ENCODE measurements at places on chromosomes 5 and 9.

DNA sequence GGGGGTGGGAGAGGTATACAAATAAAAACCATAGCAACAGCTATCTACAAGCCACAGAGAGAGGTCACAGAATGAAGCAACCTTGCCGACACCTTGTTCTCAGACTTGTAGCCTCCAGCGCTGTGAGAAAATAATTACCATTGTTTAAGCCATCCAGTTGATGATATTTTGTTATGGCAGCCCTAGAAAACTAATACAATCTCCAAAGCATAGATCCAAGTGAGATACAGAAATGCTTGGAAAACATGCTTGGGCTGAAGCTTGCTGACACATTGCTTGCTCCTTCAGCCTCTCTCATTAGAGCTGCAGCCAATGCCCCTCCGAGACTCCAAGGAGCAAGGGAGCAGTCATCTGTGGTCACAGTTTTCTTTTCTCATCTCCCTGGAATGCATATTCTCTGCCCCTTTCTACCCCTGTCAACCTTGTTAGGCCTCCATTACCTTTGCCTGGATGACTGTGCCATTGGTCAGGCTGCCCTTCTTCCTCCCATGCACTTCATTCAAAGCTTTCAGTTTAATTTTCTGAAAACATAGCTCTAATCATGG, 401.4 kb upstream of the KLF4 start:
- DNase-seq: no peak

- DNase-seq: peak; percentile 67
Observed at GRCh38 chr9:133356391-133357091, at the start of the genes SURF1 and SURF2. Gene SURF1, minus strand, starts transcription at chr9:133356487. Its CDS starts 34 bp downstream, at chr9:133356453. Gene SURF2, plus strand, starts transcription at chr9:133356550. Its CDS starts 43 bp downstream, at chr9:133356593.

- DNase-seq: no peak
Observed at GRCh38 chr5:67160985-67161384, 35.6 kb downstream of the CD180 start.

DNA sequence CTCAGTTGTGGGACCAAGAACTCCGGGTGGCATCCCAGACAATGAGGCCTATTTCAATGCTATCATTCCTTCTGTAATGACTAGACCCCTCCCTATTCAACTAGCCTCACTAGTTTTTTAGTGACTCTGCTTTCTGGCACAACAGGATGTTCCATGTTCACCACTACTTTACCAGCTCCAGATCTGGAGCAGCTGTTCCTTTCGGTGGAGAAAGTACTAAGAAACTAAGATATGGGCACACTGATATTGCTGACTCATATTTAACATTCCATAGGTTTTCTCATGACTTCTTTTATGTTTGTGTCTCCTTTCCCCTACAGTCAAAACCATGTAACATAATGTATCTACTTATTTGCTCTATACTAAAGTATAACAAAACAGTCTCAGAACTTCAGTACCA, 24.1 kb downstream of the IL33 start:
- no peak for DNase-seq

DNA sequence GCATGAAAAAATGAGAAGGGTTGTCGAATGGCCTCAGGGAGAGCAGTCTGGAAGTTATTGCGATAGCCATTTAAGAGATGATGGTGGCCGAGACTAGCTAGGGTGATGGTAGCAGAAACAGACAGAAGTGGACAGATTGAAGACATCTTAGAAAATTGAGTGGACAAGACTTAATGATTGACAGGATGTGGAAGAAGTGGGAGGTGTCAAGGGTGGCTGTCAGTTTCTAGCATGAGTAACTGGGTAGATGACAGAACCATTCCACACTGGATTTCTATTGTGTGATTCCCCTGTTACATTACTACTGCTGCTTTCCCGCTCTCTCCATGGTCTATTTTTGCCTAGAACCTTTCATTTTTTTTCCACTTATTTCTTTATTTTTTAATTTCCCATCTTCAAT, 12.6 kb downstream of the CHMP5 start:
- DNase-seq: no peak

DNA sequence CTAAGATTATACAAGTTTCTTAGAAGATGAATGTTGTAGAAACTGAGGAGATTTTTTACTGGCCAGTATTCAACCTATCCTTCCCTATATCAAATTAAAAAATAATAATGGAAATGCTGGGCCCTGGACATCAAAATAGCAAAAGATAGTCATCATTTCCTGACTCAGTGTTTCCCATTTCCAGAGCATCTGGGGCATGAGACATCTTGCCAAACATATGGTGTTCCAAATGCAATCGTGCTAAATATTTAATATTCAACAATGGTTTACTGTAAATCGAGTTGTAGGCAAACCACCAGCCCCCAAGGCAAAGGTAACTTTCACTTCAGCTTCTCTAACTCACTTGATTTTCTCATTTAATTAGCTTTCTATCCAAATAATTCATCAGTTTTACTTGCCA, 152.9 kb downstream of the FRMD3 start:
- no peak for DNase-seq

- DNase-seq: no peak
Observed at GRCh38 chr5:14440582-14441431, 140.8 kb upstream of the OTULINL start.
